Iris pigment epithelial cell (primary cell): ENCODE measurements at places on chromosomes 5 and 9.

- DNase-seq = no peak
Measured at GRCh38 chr9:122332083-122332482, 38.7 kb upstream of the PTGS1 start.

DNA sequence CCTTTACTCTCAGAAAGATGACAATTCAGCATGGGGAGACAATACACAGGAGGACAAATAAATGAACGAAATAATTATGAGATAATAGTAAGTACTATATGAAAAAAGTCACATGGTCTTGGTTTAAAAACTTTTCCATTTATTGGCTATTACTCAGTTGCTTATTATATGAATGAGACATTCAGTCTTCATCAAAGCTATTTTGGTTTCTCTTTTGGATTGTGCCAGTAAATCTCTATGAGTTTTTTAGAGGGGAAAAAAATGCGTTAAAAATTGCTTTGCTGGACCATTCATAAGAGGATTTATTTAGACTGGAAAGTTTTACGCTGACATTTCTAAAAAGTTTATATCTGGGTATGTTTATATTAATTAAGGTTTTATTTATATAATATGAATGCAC is 137.7 kb downstream of the AOPEP start:
- DNase-seq = peak; percentile 39

DNA sequence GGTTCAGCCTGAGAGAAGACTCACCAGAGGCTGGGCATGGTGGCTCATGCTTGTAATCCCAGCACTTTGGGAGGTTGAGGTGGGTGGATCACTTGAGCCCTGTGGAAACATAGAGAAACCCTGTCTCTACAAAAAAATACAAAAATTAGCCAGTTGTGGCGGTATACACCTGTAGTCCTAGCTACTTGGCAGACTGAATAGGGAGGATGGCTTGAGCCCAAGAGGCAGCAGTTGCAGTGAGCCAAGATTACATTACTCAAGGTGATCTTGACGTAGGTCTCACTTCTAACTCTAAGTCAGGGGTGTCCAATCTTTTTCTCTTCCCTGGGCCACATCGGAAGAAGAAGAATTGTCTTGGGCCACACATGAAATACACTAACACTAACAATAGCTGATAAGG is 16.2 kb upstream of the ATP6V1G1 start:
- DNase-seq = no peak

DNA sequence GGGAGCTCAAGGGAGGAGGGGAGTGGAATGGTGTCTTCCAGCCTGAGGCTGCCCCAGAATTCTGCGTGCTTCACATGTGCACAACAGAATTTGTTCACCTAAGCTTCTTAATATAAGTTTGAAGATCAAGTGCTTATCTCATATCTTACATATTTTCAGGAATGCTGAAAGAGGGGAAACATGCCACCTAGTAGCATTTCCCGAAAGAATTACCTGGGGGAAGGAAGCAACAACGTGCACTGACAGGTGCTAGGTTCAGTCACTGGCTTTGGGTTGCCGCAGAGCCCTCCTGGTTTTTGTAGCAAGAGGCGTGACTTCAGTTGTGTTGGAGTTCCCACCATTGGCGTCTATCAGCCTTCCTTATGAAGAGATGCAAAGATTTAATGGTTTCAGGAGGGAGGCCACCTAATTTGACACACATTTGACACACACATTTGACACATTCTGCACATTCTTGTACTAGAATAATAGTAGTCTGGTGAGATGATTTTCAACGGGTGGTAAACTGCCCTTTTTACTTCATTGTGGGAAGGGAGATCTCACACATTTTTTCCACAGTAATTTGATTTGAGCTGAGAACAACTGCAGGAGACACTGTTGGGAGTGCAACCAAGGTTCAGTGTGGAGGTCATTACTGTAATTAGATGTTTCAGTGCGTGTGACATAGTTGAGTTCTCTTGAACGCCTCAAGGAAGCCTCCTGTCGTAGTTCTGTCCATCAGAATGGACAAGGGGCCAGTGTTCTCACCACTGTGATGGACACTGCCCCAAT is 481.3 kb downstream of the CCDC171 start:
- DNase-seq = no peak

GRCh38 chr9:81777482-81777881 is 88.1 kb upstream of the TLE1 start:
- no peak for DNase-seq

DNA sequence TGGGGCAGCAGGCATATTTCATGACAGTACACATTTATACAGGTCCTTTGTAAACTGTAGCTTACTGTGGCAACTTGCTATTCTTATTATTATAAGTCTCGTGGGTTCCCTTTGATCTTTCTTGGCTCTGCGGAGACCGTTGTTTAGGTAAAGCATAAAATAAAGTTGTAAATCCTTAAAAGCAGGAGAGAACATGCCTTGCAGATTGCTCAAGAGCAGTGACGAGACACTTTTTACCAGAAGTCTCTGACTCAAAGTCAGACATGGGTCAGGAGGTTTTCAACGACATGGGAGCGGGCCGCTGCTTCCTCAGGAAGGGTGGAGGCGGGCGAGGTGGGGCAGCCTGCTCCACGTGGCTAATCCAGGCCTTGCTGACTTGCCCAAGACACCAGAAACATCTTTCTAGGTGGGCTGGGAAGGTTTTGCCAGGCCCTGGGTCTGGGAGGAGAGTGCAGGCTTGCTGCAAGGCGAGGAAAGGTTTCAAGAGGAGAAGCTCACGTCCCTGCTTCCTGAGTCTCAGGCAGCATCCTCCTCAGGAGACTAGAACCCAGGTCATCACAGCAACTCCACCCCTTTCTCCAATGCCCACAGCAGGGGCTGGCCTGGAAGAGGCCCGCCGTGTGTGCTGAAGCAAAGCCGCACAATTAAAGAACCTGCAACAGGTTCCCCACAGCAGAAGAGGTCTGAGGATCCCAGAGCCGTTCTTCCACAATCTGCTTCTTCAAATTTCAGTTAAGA is 6.5 kb downstream of the TBC1D2 start:
- DNase-seq = peak; percentile 99

GRCh38 chr9:86408121-86408520 is 53.9 kb upstream of the TUT7 start:
- DNase-seq = peak; percentile 52

DNA sequence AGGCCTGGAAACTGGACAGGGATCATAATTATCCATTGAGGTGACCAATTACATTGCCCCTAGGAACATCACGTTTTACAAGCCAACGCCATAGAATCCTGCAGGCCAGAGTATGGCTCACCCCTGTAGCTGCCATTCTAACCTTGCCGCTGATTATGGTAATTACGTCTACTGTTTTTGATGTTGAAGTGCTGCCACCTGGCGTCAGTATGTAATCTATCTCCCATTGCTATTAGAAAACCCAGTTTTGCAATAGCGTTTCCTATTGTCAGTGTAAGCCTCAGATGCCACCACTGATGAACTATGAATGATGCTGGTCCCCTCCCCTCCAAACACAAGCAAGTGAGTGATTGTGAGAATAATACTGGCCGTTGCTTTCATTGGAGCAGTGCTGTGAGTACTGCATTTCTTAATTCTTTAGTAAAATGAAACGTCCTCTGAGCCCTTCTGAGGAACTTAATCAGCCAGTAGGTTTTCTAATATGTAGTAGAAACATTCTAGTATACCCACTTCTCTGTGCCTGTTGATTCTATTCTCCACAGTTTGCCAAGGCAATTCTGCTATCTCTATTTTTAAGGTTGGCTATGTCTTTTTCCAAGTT is 100.5 kb upstream of the NMUR2 start:
- DNase-seq = peak; percentile 54

DNA sequence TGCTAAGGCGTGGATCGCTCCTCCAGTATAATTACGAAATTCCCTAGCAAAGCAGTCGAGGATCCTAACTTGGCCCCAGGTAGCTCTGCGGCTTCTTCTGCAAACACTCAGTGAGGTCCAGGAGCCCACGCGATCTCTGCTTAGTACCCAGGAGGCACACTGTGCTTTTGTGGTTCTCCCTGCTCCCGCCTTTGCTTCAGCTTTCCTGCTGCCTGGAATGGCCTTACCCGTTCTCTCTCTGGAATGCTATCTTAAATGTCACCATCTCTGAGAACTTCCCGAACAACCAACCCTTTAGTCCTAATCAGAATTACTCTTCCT is 639 bp downstream of the INVS start:
- no peak for DNase-seq

DNA sequence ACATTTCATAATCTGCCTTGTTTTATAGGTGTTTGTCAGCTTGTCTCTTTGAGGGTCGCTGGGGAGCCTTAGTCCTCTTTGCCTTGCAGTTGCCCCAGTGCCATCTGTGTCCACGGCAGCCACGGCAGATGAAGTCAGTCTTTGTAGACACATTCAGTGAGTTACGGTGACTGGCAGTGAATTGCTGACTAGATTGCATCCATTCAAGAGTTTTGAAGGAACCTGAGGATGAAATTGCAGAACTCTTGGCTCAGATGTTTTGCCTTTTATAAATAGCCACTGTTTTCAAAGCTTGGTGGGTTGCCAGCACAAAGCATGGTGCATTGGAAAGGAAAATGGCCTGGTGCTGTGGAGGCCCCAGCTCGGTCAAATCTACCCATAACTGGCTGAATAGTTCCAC is 125.6 kb downstream of the TRIO start:
- peak; percentile 62 for DNase-seq

- peak; percentile 81 for DNase-seq
Measured at GRCh38 chr5:83577036-83577636, 105.6 kb downstream of the VCAN start.

DNA sequence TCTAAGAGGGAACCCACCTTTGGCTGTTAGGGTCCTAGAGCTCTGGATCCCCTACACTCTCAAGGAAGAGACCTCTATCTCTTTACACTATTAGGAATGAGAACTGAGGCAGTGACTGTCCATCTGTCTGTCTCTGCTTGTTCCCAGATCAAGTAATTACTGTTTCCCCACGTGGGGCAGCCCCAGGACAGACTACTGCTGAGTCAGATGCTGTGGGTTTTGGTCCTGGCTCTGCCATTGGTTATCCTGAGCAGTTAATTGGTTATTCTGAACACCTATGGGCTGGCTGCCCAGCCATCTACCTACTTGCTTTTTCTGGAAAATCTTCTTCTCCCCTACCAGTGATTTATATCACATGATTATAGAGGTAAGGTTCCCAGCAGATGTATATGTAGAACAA is 33.3 kb downstream of the FBXO10 start:
- DNase-seq = peak; percentile 40

- DNase-seq = no peak
Measured at GRCh38 chr5:32684260-32684659, 26.9 kb upstream of the NPR3 start.

- no peak for DNase-seq
Measured at GRCh38 chr5:169175733-169176132, 125.2 kb downstream of the SLIT3 start.

DNA sequence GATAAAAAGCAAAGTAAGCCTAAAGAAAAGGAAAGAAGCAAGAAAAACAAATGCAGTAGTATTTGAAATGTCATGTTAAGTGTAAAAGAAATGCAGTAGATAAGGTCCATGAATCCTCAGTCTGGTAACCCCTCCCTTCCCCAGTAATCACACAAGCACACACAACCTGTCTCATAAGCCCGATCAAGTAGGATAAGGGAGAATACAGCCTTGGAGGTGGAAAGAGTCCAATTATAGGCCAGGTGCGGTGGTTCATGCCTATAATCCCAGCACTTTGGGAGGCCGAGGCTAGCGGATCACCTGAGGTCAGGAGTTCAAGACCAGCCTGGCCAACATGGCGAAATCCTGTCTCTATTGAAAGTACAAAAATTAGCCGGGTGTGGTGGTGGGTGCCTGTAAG is 117.9 kb downstream of the GADD45G start:
- no peak for DNase-seq

DNA sequence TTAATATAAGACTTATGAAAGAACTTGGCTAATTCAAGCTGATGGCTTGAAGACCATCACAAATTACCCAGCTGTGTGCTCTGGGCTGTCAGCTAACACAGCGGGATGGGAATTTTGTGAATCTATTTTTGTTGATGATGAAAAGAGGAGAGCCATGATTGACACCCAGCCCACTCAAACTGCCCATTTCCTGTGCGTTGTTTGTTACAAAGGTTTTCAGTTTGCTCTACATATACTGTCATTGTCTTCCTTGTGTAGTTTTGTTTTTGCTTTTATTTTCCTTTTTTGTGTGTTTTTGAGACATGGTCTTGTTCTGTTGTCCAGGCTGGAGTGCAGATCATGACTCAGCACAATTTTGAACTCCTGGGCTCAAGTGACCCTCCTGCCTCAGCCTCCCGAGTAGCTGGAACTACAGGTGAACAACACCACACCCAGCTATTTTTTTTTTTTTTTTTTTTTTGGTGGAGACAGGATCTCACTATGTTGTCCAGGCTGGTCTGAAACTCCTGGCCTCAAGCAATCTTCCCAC is 400.3 kb downstream of the ICE1 start:
- DNase-seq = no peak

GRCh38 chr5:133373121-133373870 is 239.0 kb downstream of the FSTL4 start:
- no peak for DNase-seq

DNA sequence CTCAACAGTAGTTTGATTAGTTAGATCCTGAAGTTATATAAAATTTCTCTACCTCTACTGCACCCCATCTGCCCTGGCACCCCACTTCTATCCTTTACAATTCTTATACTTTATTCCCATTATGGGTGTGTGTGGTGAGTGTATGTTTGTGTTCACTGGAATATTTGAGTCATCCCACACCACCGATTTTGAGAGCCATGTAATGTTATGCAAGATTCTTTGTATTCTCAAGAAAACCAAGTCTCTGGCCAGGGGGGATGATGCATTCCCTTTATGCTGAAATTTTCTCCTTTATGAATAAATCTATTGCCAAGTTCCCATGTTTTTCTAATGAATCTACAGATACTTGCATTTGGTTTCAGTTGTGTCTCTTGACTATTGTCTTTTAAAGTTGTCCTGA is 266.8 kb downstream of the ARHGEF28 start:
- DNase-seq = peak; percentile 97

DNA sequence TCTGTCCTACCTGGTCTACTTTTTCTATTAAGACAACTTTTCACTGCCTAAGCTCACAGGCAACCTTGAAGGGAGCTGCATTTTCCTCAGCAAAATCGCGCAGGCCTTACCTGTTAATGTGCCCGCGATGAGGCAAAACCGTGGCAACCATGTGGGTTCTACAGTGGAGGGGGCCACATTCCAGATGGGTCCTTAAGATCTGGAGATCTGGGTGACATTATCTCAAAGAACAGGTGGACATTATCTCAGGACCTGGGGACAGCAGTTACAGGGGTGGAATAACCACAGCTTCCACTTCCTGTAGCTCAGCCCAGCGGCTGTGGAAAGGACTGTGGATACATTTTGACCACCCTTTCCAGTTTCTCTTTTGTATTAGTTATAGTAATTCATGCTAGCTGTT is 112.8 kb upstream of the PTCH1 start:
- DNase-seq = no peak

- no peak for DNase-seq
Measured at GRCh38 chr9:109742776-109743348, 37.1 kb upstream of the PALM2AKAP2 start.

DNA sequence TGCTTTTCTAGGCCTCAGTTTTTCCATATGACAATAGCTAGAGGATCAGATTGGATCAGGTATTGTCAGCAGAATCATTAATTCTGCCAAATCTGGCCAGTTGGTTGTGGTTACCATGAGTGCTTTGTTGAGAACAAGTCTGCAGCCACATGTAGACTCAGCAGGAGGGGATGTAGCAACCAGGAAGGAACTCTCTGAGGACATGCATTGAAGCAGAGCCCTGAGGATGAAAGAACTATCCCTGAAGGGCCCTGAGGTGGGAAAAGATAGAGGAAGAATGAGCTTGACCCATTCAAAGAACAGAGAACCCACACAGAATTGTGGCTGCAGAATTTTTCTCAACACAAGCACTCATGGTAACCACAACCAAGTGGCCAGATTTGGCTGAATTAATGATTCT is 60.1 kb upstream of the AFAP1L1 start:
- peak; percentile 90 for DNase-seq
